ENCODE measurements at places on chromosomes 16 and 17.
A peak's percentile ranks its signal among the peaks of the same experiment; 100 is the strongest.

DNA sequence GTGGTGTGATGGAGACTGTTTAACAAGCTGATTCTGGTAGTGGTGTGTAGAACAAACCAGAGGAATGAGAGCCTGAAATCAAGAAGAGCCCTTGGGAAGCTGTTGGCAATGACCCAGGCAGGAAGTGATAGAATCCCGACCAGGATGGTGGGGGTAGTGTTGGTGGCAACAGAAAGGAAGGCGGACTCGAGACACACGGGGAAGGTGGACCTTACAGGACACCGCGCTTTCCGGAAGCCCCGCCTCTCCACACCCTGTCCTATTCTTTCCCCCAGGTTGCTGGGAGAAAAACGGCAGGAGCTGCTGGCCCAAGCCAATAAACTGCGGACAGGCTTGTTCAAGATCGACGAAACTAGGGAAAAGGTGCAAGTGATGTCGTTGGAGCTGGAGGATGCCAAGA, 30.0 kb upstream of the KDM6B start:
- no peak for DNase-seq

- DNase-seq, result peak; percentile 48
These were observed 4.3 kb downstream of the SPDYE4 start for GRCh38 chr17:8753976-8754440.

DNA sequence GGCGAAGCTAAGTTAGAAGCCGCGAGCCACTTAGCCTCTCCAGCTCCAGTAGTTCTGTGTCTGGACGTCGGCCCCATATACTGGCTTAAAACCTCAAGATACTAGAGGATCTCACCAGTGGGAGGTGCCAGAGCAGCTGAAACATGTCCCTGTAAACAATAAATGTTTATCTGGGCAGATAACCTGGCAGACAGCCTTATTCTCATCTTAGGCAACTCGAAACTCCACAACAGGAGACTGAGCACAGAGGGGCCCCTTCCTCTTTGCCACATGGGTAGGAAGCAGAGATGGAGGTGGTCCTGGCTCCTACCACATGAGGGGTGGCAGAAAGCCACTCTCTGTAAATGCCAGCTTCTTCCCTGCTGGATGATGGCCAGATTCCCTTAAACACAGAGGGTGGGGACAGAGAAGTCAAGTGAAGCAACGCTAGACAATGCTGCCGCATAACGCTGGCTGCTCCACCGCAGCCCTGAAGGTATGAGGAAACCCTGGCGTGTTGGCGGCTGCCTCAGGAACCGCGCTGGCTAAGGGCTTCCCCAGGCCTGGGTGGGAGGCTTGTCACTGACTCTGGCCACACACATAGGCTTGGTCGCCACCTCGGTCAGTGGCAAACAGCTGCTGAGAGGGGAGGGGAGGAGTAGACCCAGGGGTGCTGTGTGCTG, 67.9 kb downstream of the HIC1 start:
- DNase-seq, result peak; percentile 73

GRCh38 chr17:13182854-13183253, 165.0 kb upstream of the ELAC2 start:
- DNase-seq, result no peak

- no peak for DNase-seq
These were observed 76.2 kb upstream of the ZFHX3 start for GRCh38 chr16:73124097-73124652.

- DNase-seq, result no peak
These were observed 208.3 kb downstream of the RGS9 start for GRCh38 chr17:65345261-65346005.

DNA sequence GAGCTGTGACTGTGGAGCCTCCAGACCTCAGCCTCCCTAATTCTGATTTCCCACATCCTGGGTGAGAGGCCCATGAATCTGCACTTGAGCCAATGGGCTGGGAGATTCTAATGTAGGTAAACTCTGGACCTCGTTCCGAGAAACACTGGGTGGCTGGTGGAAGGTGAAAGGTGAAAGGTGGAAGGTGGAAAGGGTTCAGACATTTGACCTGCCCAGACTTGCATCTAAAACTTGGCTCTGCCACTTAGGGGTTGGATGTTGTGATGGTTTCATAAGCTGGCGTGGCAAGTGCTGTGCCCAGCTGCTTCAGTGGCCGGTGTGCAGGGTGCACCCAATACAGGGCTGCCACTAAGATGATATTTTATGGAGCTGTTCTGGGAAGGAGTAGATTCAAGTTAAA, 24.8 kb downstream of the SYT17 start:
- no peak for DNase-seq

DNA sequence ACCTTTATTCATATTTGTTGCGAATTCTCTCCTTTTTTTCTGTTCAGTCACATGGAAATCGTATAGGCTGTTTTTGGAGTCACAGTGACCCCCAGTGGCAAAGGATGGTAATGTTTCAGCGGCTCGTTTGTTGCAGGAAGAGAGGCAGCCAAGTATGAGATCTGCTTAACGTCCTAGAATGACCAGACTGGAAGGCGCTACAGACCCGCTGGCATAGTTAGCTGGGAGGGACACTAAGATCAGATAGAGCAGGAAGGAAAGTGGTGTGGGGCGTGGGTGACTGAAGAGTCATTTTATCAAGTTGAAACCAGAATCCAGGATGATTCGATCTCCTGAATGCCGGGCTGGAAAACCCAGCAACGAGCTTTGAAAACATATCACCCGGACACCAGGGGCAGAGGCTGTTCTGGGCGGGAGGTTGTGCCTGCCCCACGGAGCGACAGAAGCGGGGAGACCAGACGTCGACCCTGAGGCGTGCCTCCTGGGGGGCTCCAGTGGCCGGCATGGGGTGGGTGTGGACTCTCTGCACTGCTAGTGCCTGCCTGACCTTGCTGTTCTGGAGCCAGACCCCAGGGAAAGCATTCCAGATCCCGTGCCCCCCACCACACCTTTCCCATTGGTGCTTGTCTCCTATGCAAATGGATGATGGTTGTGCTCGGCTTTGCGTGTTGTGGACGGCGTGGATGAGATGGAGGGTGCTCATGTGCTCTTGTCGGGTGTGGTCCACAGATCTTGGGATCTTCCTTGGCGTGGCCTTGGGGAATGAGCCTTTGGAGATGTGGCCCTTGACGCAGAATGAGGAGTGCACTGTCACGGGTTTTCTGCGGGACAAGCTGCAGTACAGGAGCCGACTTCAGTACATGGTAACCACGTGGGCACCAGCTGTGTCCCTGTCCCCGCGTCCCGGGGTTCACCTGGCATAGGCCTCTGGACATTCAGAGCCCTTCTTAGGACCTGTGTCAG, 7.7 kb downstream of the IL34 start:
- peak; percentile 80 for DNase-seq

DNA sequence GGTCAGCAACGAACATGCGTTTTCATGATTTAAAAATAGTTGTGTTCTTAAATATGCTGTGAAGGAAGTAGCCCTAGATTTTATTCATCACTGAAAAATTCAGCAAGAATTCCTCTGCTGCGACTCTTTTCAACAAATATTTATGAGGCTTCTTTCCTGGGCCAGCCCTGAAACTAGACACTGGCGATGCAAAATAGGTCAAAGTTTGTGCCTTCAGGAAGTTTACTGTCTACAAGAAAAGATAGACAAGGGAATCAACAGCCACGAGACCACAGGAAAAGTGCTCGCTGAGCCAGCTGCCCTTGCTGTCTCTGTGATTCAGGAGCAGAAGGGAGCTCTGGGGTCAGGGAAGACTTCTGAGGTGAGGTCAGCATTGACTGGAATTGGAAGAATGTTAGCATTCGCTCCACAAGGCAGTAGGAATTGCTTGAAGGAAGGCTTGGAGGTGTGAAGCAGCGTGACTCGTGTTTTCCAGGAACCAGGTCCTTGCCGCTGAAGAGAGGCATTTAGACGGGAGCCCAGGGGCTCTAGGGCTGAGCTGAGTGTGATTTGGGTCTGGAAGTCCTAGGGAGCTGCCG, 1.9 kb upstream of the RPL26 start:
- peak; percentile 79 for DNase-seq

DNA sequence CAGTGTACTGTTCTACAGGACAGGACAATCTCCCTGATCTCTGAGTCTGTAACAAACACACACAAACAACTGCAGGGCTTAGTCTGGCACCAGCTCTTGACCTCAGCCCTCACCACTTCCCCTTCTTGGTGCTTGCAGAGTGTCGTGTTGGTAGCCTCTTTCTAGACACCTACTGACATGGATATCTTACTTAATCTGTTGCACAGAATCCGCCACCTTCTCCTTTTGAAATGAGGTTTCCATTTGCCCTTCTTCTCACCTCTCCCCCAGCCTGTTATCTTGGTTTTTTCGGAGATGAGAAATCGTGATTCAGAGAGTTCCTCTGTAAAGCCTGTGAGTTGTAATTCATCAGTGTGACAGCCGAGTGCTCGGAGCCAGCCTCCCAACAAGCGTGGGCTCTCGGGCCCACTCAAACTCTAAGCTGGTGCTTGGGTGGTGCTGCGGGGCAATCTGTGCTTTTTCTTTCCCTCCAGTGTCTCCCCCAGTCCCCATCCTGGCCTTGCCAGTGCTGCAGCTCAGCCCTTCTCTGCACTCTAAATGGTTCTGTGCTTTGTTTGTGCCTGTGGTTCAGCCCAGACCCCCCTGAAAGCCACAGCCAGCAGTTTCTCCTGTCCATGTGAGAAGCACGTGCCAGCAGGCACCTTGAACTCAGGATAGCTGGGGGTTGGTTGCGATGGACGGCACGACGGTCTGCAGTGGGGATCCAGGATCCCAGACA, 28.1 kb downstream of the KIAA0513 start:
- DNase-seq, result peak; percentile 43

GRCh38 chr17:64327201-64327930, 63.3 kb downstream of the PECAM1 start:
- DNase-seq, result no peak

GRCh38 chr16:23694644-23695373, 16.1 kb downstream of the PLK1 start:
- peak; percentile 50 for DNase-seq

GRCh38 chr17:39702901-39703893, 3.3 kb downstream of the ERBB2 start:
- DNase-seq, result no peak

DNA sequence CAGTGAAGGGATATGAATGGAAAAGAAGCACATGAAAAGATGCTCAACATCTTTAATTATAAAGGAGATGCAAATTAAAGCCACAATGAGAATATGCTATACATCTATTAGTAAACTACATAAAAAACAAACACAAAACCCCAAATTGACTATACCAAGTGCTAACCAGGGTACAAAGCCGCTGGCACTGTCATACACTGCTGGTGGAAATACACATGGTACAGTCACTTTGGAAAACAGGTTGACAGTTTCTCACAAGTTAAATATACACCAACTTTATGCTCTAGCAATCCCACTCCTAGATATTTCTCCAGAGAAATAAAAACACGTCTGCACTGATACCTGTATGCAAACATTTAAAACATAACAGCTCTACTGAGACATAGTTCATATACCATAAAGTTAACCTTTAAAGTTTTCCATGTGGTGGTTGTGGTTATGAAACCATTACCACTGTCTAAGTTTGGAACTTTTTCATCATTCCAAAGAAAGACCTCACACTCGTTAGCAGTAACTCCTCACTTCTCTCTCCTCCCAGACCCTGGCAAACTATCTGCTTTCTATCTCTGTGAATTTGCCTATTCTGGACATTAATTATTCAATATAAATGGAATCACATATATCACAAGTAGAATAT, 42.7 kb downstream of the ADGRG5 start:
- DNase-seq, result no peak

DNA sequence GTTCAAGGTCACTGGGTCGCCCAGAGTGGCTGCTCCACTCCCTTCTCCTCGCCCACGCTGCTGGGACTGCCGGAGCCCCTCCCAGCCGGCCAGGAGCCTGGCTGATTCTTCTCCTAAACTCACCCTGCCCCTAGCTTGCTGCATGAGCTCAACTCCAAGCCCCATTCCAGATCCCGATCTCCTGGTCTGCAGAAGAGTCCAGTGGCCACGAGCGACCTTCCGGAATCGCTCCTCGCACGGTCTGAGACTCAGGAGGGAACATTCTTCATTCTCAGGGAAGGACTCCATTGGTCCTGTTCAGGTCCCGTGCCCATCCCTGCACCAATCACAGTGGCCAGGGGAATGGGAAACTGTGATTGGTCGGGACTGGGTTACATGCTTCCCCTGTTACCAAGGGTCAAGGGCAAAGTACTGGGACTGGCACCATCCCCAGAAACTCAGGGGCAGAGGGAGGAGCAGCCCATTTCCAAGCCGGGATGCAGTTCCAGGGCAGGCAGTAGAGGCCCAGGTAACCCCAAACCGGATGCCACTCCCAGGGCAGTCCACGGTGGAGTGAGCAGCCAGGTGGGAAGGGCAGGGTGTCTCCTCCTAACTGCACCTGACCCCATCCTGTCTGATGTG, 24.5 kb upstream of the CIBAR2 start:
- DNase-seq, result no peak

GRCh38 chr17:34236281-34236892, 18.7 kb upstream of the CCL2 start:
- DNase-seq, result no peak

DNA sequence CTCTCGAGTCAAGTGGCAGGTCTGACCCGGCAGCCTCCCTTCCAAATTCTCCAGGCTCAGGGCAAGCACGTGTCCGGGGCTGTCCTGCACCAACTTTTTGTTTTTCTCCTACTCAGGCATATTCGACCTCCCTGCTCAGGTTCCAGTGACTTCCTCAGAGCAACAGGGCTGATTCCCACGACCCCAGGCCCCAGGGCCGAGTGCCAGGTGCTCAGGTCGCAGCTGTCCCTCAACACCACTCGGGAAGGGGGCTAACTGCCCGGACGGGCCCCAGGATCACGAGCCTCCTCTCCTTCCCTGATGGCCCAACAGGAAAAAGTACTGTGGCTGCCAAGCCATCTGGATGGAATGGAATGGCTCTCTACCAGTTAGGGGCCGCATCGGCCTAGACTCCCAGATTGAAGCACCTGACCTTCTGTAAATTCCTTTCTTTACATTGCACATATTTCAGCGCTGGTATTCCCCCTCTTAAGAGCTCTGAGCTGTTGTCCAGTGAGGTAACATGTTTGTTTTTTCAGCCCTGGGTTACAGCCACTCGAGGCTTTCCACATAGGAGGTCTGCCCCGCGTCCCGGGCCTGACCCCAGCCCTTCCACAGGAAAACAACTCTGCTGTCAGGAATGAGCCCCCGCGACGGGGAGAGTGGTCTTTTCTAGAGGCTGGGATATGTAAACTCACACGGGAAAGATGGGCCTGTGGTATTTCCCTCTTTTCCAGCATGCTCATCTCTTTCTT, 25.0 kb downstream of the NXN start:
- DNase-seq, result no peak

DNA sequence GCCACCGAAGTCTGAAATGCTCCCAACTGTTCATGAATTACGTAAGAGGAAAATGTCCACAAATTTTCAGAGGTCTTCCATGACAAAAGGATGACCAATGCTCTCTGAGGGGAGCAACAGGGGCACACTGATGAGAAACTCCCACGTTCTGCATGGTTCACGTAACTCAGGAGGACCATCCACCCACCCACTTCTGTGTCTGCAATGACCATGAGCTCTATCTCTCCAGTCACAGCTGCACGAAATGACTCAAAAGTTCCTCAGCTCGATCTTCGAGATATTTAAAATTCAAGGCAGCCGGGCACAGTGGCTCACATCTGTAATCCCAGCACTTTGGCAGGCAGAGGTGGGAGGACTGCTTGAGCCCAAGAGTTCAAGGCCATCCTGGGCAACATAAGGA, 15.8 kb downstream of the WDR45B start:
- no peak for DNase-seq
